Caudate nucleus (tissue), 63 donors: ENCODE measurements at places on chromosomes 7 and 10.

DNA sequence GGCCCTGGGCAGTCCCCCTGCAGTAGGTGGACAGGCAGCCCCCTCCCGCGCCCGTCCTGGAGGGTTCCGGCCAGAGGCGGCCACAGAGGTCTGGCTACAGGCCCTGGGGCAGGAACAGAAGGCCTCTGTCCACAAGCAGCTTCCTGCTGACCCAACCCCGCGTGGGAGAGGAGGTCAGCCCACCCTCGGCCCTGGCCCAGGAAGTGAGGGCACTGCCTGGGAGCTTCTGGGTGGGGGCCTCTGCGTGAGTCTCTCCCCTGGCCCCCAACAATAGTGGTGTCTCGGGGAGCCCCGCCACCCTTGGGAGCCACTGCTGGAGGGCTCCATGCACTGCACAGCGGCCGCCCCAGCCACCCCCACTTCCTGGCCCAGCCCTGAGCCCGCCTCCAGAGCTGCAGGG, 4.7 kb downstream of the MICALL2 start:
- DNase-seq, result peak; percentile 52

DNA sequence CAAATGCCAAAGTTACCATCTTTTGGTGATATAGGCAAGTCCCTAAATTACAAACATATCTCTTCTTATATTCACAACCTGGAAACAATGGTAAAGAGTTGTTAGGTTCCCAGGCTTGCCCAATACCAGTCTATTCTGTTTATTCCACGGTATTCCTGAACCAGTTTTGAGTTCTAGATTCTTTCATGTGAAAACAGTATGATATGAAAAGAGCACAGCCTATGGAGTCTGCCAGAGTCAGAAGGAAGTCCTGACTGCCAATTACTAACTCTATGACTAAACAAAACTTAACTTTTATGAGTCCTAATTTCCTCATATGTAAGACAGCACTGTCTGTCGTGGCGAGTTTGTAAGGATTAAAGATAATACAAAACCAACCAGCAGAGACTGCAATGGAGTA, 5.6 kb downstream of the ABI1 start:
- no peak for DNase-seq

GRCh38 chr7:40244226-40244625, 109.4 kb downstream of the SUGCT start:
- DNase-seq, result no peak

- DNase-seq, result peak; percentile 76
Measured at GRCh38 chr10:59362144-59362958, at the start of gene FAM13C. TSS of gene FAM13C (minus strand) at chr10:59362549. CDS start at chr10:59362460, 89 bp downstream.

- DNase-seq, result no peak
Measured at GRCh38 chr10:79018521-79019011, 50.2 kb upstream of the ZMIZ1 start.

DNA sequence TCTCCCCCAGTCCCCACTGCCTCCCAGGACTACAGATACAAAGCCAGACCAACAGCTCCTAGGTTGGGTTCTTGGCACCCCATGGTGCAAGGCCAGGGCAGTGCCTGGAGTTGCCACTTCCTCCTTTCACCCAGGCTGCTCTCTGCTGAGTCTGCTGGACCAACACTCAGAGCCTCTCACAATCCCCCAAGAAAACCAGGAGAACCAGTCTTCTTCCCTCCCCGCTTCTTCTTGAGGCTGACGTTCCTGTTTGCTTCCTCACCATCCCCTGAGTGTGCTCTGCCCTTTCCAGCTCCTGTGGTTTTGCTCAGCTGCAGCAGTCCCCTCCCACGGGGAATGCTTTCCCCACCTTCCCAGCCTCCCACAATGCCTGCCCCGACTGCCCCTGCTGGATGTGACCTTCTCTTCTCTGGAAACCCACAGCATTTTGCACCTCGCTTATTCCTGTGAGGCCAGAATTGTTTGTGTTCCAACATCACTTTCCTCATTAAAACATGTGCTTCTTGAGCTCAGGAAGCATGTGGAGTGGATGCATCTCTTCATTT, 89.9 kb downstream of the GOLGA7B start:
- no peak for DNase-seq

DNA sequence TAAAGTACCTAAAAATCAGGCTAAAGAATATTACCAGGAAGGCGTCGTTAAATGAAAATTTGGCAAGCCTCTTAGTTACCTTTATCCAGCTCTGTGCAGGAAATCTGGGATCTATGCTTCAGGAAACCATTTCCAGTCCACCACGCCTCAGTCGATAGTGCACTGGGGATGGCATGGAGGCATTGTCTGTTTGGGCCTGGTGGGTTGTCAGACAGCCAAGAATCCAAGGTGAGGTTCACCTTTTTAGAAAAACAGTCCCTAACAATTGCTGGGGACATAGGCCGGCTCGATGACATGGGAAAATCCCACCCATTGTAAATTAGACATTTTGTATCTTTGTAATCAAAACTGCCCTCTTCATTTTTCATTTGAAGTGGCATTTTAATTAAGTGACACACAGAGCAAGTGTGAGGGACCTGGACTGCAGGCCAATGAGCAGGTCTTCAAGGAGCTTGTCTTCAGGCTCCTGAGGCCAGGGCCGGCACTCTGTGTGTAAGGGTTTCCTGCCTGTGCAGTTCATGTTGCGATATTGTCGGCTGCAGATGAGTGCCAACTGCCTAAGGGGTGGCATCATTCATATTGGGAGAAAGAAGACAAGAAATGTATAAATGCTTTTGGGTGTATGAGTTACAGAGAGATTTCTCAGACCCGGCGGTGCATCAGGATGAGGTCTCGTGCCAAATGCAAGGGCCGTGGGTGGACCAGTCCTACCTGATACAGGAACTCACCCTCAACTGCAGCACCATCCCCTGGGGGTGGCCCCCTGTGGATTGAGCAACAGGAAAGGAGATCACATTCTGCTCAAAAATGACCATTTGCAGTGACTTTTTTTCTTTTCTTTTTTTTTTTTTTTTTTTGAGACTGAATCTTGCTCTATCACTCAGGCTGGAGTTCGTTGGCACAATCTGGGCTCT, 80.8 kb downstream of the PTPRE start:
- no peak for DNase-seq

DNA sequence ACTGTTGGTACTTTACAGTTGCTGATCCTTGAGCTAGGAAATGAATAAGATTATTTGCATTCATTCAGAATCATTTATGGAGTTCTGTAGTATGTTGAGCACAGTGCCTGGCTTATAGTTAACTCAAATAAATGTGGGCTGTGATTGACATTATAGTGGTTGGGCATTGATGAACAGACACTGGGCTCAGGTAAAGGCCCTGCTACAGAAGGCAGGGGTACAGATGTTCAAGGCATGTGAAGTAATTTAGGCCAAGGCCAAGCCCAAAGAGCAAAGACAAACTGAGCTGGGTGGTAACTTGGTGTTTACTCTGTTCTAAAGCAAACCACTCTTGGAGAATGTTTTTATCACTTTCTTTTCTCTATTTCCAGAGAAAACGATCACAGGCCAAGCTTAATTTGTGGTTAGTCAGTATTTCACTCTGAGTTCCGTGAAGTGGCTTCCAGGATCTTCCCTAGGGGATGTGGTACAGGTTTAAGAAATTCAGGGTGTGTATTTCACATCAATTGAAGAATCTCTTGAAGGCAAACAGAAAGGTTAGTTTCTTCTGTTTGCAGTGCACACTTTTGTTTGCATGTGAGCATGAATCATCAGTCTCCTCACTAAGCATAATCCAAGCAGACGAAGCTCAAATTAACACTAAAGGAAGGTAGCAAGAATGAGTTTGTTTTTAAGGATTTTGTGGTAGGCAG, 113.9 kb upstream of the PRR15 start:
- no peak for DNase-seq

DNA sequence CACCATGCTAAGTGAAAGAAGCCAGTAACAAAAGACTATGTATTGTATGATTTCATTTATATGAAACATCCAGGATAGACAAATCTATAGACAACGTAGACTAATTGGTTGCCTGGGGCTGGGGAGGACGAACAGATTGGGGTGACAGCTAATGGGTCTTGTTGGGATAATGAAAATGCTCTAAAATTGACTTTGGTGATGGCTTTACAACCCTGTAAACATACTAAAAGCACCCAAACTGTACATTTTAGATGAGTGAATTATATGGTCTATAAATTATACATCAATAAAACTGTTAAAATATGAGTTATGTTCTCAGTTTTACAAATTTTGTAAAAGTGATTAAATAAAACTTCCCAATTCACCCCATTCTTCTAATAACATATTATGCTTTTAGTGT, 261.5 kb downstream of the ELMO1 start:
- no peak for DNase-seq

- DNase-seq, result no peak
Measured at GRCh38 chr7:117090791-117091190, 137.5 kb downstream of the ST7 start.

DNA sequence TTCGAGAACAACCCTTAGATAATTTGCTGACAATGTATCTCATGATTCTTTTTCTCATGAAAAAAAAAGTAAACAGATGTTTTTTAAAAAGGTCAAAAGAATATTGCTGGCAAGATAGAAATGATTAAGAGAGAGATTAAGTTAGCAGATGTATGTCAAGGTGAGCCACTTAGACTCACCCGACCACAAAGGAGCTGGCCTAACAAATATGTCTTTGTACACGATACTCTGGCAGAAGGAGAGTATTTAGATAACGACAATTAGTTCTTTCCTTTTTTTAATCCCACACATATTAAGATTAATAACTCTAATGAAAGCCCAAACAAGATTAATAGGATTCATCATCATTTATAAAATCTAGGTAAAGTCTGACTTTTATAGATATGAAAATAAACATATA, 156.7 kb downstream of the RAPGEF5 start:
- no peak for DNase-seq

DNA sequence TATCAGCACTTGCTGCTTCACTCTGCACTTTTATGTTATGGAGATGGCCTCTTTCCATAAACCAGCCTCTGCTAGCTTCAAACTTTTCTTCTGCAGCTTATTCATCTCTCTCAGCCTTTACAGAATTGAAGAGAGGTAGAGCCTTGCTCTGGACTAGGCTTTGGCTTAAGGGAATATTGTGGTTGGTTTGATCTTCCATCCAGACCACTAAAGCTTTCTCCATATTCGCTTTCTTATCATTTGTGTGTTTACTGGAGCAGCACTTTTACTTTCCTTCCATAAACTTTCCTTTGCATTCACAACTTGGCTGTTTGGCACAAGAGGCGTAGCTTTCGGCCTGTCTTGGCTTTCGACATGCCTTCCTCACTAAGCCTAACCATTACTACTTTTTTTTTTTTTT, 23.6 kb downstream of the DYDC2 start:
- no peak for DNase-seq

GRCh38 chr7:19090526-19090925, 26.9 kb downstream of the TWIST1 start:
- DNase-seq, result no peak

- no peak for DNase-seq
Measured at GRCh38 chr7:151383638-151384351, 26.0 kb downstream of the WDR86 start.
